ENCODE measurements at places on chromosomes 7 and 10. TPM values are rescaled to one million over a fixed set of nuclear protein-coding genes. Genes with fewer than 3 reads are reported as not detected.

Gene TRIL
- 17.5 TPM for total RNA-seq

Gene CRCP
- 62.4 TPM for total RNA-seq

Gene NUTM2D
- 6.9 TPM for total RNA-seq

Gene MICALL2
- 3.7 TPM for total RNA-seq

Gene GPR158
- total RNA-seq: 9.0 TPM

Gene PARD3
- 27.7 TPM for total RNA-seq

Gene TMEM72
- not detected for total RNA-seq

Gene ZNF487
- total RNA-seq: 10.6 TPM

Gene EPHA1
- 0.41 TPM for total RNA-seq

Gene CYP3A7
- not detected for total RNA-seq

Gene RPP30
- total RNA-seq: 94.6 TPM

Gene AKR1D1
- not detected for total RNA-seq

Gene GPR146
- 0.82 TPM for total RNA-seq

Gene AFAP1L2
- total RNA-seq: 6.1 TPM

Gene LOXL4
- not detected for total RNA-seq

Gene ANXA7
- total RNA-seq: 25.7 TPM

Gene SCIN
- total RNA-seq: 1.6 TPM

Gene AGAP6
- 3.7 TPM for total RNA-seq

Gene SPDYE16
- 0.41 TPM for total RNA-seq

Gene SFXN3
- 45.7 TPM for total RNA-seq

Gene UCN3
- total RNA-seq: not detected

Gene SFMBT2
- total RNA-seq: 22.0 TPM

Gene CNTNAP2
- 110 TPM for total RNA-seq

Gene BMS1
- total RNA-seq: 12.6 TPM

Gene CXCL12
- 13.9 TPM for total RNA-seq

Gene TMEM184A
- not detected for total RNA-seq

Gene PRKG1
- total RNA-seq: 15.5 TPM

Gene CCDC146
- 15.9 TPM for total RNA-seq

Gene PKD2L1
- not detected for total RNA-seq
